CD4-positive, alpha-beta T cell treated with Interleukin-4 for 4 hours (primary cell): ENCODE measurements at places on chromosomes 11 and 22.

GRCh38 chr11:92766698-92767097 is 202.8 kb upstream of the MTNR1B start:
- no peak for DNase-seq

GRCh38 chr11:76524461-76524860 is 79.6 kb downstream of the EMSY start:
- DNase-seq: no peak

GRCh38 chr22:33579448-33580093 is 340.7 kb downstream of the LARGE1 start:
- DNase-seq: peak; percentile 23

DNA sequence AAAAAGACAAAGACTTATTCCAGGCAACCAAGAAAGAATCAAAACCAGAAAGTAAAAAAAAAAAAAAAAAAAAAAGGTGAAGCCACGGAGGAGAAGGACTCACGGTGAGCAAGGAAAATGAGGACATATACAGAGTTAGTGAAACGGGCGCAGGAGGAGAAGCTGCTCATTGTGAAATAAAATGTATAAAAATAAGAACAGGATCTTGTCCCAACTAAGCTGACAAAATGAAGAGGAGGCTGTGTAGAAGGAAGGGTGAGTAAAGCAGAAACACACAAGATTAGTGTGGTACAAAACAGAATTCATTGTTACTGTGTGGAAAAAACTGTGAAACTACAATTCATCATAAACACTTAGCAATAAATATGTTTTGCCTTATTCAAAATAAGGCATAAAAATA is 7.6 kb downstream of the IL17REL start:
- DNase-seq: no peak

DNA sequence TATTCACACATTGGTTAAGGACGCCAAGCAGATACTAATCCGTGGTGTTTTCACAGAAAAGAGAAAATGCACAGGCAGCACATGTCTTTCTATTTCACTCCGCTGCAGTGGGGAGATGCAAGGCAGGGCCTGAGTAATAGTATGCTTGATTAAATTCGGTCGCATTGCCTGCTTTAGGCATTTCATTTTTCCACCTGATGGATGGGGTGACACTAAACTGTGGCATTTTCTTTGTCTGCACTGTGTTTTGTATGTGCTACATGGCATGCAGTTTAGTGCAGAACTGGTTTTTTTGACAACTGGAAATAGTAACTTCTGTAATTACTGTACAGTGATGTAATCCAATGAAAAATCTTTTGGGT is 94.9 kb downstream of the SLC17A6 start:
- DNase-seq: no peak

- DNase-seq: peak; percentile 33
Measured at GRCh38 chr11:47179655-47179991, 2.9 kb upstream of the ARFGAP2 start.

- no peak for DNase-seq
Measured at GRCh38 chr11:95867105-95867504, 56.8 kb downstream of the MTMR2 start.

DNA sequence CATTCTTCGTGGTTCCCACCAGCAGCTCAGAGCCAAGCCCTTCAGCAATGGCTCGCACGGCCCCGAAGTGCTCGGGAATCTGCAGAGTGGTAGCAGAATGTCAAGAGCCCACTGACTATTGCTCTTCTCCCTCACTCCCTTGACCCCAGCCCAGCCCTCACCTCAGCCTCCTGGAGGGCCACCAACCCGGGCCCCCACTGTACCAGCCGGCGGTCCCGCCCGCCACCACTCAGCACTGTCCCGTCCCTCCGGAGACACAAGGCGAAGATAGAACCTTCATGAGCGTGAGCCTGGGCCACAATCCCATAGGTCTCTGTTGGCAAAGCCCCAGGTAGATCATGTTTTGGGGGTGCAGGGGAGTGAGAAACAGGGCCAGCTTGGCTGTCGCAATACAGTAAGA is 4.2 kb upstream of the MTA2 start:
- DNase-seq: no peak

DNA sequence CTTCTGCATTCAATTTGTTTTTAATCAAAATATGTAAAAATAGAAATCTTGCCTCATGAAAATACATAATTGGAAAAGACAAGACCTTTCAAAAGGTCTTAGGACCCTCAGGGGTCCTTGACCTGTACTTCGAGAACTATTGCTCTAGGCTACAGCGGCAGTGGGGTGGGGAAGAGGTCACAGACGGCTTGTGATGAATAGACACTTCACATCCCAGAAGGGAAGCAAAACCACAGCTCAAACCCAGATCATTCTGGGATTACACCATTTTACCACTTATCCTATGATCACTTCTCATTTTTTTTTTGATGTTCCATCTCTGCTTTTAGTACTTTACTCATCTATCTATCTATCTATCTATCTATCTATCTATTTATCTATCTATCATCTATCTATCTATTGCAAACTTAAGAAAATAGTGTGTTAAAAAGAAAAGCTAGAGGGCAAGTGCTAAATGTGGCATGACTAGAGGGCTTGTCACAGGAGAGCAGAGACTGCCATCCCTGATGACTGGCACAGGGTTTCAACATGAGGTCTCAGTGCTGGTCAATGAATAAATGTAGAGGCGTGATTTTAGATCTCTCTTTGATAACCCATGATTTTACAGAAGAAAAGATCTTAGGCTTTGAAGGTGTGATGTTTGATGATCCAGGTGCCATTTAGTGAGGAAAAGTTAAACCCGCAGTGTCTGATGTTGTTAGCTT is 37.1 kb downstream of the RNF141 start:
- DNase-seq: no peak

DNA sequence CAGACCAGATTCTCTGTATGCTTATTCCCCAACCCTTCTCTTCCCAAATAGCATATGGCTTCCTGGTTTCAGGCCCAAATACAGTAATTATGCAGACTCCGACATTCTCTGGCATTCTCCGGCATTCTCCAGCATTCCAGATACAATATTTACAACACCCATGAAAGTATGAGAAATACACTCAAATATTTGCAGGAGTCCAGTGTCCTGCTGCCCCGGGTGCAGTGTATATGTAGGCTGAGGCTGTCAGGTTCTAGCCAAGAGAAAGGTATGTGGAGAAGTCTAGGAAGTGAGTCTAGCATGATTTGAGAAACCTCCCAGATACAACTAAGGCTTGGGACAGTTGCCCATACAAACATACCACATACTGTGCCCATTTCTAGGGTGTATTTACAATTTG is 160.7 kb downstream of the SOX6 start:
- no peak for DNase-seq

DNA sequence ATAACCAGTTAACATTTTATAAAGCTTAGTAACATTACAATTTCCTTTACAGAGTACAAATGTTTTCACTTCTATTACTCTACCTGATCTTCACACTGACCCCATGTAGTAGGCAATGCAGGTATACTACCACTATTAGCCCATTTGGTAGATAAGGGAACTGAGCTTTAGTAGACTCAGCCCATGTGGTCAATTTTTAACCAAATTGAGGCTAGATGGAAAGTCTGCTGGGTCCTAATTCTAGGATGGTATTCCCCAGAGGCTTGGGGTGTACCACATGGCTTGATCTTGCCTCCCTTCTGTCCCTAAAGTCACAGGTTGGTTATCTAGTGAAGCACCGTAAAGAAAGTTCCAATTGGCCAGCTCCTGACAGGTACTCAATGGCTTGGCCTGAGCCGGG is 48.2 kb downstream of the NRXN2 start:
- DNase-seq: no peak

- DNase-seq: no peak
Measured at GRCh38 chr11:57230791-57231538, 6.1 kb downstream of the APLNR start.

- DNase-seq: no peak
Measured at GRCh38 chr11:85115798-85116197, 511.3 kb downstream of the DLG2 start.

- DNase-seq: no peak
Measured at GRCh38 chr11:111730871-111731591, 35.2 kb downstream of the PPP2R1B start.

- DNase-seq: no peak
Measured at GRCh38 chr11:110497231-110497978, 67.7 kb downstream of the FDX1 start.

- no peak for DNase-seq
Measured at GRCh38 chr22:19997561-19998231, 18.9 kb downstream of the ARVCF start.

- peak; percentile 87 for DNase-seq
Measured at GRCh38 chr11:64339754-64340408, at the start of gene CCDC88B. Gene CCDC88B, plus strand, starts transcription at chr11:64340204. Its CDS starts 63 bp downstream, at chr11:64340267.

DNA sequence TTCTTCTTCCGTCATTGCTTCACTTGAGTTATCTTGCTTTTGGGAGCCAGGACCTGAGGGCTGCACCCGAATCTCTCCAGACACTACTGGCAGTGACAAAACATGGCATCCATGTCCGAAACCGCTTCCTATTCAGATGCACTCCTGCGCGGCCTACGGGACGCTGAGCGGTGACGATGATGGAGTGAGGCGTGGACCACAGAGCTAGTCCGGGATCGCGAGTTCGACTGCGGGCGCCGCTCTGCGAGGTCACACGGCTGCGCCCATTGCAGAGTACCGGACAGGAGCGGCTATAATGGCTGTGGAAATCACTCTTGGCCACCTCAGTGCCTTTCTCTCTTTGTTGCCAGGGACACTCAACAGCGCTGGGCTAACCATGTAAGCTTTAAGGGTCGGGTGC is 453.8 kb upstream of the CNTN5 start:
- no peak for DNase-seq

DNA sequence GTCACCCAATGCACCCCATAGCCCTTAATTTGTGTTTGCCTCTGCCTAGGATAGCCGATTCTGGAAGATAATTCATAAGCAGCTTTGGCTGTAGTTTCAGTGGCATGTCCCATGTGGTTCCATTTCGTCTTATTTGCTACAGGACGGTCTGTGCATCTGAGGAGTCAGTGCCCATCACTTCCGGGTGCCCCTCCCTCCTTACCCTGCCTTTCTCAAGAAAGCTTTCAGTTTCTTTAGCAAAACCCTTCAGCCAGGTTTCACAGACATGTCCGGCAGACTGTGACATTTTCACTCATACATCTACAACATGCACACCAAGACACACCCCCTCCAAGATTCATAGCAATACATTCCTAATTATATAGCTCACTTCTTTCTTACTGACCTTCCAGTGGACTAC is 14.3 kb downstream of the TP53AIP1 start:
- peak; percentile 24 for DNase-seq

DNA sequence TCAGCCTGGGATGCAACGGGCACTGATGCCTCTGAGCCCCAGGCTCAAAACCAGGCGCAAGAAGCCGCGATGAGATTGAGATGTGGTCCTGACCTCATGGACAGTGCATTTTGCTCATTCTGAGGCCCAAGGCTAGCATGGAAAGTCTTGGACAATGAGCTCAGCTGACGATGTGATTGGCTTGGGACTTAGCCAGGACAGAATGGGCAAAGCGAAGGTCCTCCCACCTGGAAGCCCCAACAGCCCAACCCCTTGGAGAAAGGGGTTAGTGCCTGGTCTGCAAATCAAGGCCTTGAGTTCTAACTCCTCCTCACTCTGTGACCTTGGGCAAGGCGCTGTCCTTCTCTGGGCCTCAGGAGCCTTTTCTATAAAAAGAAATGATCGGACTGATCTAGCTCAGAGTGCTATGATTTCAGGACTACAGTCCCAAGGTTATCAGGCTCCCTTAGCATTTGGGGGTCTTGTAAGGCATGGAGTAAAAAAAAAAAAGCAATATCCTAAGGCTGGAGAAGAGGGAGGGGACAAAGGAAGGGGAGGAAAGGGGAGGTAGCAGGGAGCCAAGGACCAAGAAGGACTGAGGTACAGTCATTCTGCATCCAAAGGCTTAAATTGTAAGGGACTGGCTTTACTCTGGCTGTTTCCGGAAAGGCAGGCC is 2.7 kb downstream of the SLC43A3 start:
- no peak for DNase-seq

- no peak for DNase-seq
Measured at GRCh38 chr11:87154246-87154645, 116.5 kb downstream of the TMEM135 start.

- no peak for DNase-seq
Measured at GRCh38 chr11:41935241-41935640, 475.8 kb upstream of the LRRC4C start.

- peak; percentile 87 for DNase-seq
Measured at GRCh38 chr11:3853899-3854659, 1.4 kb upstream of the STIM1 start.

- DNase-seq: no peak
Measured at GRCh38 chr11:73288192-73288872, 16.2 kb downstream of the P2RY6 start.

- DNase-seq: no peak
Measured at GRCh38 chr11:61690706-61691379, 10.7 kb downstream of the DAGLA start.

- DNase-seq: no peak
Measured at GRCh38 chr11:57197762-57198161, 16.0 kb downstream of the LRRC55 start.

- DNase-seq: no peak
Measured at GRCh38 chr22:40665312-40665711, 14.0 kb upstream of the MCHR1 start.

DNA sequence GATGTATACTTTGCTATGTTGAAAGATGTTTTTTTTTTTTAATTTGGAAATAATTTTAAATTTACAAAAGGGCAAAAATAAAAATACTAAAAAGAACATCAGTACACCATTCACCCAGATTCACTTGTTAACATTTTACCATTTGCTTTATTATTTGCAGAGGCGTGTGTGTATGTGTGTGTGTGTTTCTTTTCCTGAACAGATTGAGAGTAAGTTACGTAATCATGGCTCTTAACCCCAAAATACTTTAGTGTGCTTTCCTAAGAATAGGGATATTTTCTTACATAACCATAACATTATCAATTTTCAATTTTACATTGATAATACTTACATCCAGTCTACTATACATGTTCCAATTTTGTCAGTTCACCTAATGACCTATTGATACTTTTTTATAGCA is 91.5 kb upstream of the HORMAD2 start:
- no peak for DNase-seq

DNA sequence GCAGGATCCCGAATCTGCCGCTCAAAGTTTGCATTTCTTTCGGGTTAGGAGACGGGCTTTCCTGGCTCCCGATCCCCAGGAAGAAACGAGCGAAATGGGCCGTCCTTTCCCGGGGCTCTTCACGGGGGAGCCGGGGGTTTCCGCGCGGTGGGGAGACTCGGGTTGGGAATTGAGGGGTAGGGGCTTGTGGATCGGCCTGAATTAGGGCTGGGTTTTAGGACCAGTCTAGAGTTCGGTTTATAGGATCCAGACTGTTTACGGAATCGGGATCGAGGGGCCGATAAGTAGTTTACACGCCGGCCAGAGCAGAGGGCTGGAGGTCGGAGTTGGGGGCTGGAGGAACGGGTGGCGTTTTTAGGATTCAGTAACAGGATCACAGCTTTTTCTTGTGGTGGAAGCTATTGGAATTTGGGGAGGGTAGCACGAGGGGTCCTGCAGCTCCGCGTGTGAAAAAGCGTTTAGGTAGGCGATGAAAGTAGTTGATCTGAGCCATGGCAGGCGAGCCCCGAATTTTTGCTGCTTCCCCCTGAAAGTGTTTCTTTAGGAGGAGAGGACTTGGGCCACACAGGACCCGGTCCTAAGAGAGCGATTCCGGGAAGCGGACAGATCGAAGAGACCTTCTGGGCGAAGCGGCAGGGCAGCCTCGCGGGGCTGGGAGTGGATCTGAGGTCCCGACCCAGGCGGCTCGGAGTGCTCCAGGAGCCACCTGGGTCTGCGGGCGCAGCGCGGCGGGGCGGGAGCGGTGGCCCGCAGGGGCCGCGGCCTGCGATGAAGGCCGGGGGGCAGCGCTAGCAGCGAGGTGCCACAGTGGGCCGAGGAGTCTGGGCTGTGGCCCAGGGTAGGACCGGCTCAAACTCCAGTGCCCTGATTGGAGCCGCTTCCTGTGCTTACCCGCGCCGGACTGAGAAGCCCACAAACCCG is 1.6 kb downstream of the PKNOX2 start:
- DNase-seq: no peak

- DNase-seq: no peak
Measured at GRCh38 chr11:65810046-65810868, 23.4 kb downstream of the OVOL1 start.
